ENCODE measurements at places on chromosomes 6 and 20. TPM values are rescaled to one million over a fixed set of nuclear protein-coding genes. Genes with fewer than 3 reads are reported as not detected.

The VNN1 gene
- 0.23 TPM for total RNA-seq

GRCh38 chr6:126880964-126881363, 237.5 kb upstream of the RSPO3 start:
- DNase-seq = no peak

DNA sequence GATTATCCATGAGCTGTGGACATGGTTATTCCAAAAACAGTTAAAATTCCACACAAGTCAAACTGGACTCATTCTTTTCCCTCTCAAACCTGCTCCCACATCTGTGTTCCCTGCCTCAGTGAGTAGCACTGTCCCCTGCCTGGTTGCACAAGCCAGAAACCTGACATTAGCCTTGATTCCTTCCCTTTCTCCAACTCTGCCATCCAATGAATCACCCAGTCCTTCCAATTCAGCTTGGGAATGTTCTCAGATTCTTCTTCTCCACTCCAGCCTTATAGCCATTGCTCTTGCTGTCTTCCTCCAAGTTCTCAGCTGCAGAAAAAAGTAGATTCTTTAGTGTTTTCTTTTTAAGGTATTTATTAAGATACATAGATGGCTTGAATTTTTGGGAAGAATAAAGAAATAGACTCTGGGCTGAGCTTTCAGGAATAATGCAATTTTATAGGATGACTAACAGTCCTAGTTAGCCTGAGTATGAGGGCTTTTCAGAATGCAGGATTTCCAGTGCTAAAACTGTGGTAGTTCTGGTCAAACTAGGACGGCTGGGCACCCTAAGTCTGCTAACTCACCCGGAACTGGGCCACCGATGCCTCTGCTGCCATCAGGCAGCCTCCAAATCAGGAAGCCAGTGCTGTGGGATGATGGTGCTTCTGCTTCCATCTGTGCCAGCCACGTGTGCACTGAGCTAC, 18.2 kb upstream of the SASH1 start:
- no peak for DNase-seq

DNA sequence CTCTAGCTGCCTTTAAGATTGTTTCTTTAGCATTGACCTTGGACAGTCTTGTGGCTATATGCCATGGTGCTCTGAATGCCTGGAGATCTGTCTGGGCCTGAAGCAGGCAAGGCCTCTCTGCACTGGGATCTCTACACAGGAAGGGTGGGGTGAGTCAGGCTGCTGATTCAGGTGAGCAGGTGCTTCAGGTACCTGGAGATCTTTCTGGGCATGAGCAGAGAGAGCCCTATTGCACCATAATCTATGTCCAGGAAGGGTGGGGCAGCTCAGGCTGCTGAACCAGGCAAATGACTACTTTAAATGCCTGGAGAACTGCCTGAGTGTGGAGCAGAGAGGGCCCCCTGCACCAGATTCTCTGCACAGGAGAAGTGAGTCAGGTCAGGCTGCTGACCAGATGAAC, 94.5 kb downstream of the TPBG start:
- DNase-seq = no peak

- no peak for DNase-seq
These were observed 113.5 kb downstream of the ARHGAP18 start for GRCh38 chr6:129596522-129596921.

DNA sequence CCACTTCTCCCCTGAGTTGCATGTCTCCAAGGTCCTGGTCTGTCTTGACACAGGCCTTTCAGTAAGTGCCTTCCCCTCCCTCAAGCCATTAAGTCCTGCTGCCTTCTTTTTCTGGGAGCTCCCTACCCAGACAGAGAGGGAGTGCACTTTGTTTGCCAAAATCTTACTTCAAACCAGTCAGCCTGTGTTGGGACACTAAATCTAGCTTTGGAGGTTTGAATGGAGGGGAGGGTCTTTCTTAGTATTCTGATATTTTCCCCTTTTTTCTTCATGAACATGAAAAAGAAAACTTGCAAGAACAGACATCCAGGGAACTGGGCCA, 170.7 kb upstream of the PMEPA1 start:
- DNase-seq = no peak

GRCh38 chr20:22921595-22922421, 113.3 kb upstream of the SSTR4 start:
- DNase-seq = peak; percentile 62

The SNAP25 gene
- total RNA-seq = 0.80 TPM

DNA sequence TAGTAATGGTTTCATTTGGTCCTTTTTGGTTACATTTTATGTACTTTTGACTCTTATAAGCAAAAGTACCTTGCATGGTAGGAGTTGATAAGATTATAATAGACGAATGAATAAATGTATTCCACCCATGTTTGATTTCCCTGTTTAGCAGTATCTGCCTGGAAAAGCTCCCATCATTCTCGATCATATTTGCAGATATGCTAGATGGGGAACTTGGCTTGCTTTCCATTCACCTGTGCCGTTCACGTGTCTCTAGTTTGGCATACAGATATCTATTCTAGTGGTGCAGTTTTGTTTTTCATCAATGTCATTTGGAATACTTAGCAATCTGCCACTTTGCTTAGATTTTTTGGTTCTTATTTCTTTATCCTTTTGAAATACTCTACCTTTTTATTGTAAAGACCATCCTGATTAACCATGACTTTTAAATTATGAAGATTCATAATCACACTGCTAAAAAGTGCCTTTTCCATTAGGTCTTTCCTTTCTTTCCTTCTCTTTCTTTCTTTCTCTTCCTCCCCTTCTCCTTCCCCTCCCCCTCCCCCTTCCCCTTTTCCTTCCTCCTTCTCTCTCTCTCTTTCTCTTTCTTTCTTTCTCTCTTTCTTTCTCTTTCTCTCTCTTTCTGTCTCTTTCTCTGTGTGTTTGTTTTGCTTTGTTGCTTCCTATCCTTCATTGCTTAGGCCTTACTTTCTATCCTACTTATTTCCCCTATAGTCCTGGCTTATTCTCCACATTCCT, 40.4 kb downstream of the ANKS1A start:
- DNase-seq = no peak

DNA sequence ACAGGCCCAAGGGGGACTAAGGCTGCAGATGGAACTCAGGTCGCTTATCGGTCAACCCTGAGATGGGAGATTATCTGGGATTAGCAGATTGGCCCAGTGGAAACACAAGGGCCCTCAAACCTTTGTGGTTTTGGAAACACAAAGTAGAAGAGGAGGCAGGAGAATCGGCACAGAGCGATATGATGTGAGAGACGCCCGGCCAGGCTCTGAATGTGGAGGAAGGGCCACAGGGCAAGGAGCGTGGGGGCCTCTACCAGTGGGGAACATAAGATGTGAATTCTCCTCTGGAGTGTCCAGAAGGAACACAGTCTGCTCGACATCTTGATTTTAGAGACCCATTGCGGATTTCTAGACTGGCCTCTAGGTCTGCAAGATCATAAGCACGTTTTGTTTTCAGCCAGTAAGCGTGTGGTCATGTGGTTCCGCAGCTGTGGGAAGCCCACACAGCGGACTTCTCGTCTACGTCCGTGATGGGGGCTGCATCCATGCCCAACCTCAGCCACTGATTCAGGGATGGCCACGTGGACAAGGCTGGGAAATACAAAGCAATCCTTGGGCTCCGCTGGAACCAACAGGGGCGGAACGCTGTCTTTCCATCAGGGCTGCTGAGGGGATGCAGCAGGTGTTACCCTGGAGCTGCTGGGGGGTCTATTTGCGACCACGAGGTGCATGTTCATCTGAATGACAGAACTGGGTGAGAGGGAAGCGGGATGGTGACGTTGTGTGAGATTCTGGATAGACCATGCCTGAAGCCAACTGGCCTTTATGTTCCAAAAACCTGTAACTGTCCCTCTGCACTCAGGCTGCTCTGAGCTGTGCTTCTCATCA, 127.6 kb upstream of the PMEPA1 start:
- no peak for DNase-seq

- DNase-seq = peak; percentile 39
These were observed 672 bp downstream of the PREX1 start for GRCh38 chr20:48826883-48827771.

GRCh38 chr20:1942486-1943274, 47.5 kb downstream of the SIRPA start:
- no peak for DNase-seq

The PRSS16 gene
- 4.3 TPM for total RNA-seq

- DNase-seq = no peak
These were observed 302.8 kb upstream of the RNF217 start for GRCh38 chr6:124659427-124659826.

DNA sequence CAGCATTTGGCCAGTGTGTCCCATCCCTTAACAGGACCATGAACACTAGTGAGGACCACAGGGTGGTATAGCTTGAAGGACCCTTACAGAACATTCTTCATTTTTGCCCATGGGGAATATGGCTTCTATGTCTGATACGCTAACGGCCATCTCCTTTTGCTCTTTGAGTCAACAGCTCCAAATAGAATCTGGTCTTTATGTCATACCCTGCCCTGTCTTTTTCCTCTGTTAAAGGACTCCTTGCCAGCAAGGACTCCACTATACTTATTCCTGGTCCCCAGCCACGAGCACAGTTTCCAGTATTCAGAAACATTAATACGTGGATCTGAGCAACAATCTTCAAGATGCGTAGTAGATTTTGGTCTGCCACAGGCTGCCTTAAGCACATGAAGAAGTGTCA, 22.5 kb downstream of the SERPINB1 start:
- no peak for DNase-seq

DNA sequence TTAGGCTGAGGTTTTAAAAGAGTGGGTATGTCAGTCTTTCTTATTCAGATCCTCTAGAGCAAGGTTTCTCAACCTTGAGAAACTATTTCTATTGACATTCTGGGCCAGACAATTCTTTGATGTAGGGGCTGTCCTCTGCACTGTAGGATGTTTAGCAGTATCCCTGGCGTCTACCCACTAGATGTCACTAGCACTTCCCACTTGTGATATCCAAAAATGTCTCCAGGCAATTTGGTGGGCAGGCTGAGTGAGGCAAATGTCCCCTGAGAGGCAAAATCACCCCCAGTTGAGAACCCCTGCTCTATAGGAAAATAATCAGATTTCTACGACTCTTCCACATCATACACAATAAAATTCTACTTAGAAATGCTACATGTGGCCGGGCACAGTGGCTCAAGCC, 7.7 kb upstream of the ZKSCAN8 start:
- peak; percentile 49 for DNase-seq

- peak; percentile 37 for DNase-seq
These were observed at the start of gene MDFI for GRCh38 chr6:41638002-41638934. MDFI (plus strand) TSS chr6:41638468; CDS start chr6:41638750, 282 bp downstream.

Data from Daoy (cell line).